ENCODE measurements at places on chromosomes 12 and 14. TPM values are rescaled to one million over a fixed set of nuclear protein-coding genes. Genes with fewer than 3 reads are reported as not detected.

Gene CYP27B1
- total RNA-seq: 0.39 TPM

Gene ERP27
- not detected for total RNA-seq

Gene SLCO1A2
- total RNA-seq: not detected

Gene LIN7A
- total RNA-seq: 6.3 TPM

Gene RNASE2
- not detected for total RNA-seq

Gene EIF2S3B
- total RNA-seq: 6.2 TPM

Gene PGF
- total RNA-seq: 6.3 TPM

Gene HOXC11
- total RNA-seq: 0.37 TPM

Gene DIABLO
- total RNA-seq: 55.3 TPM

Gene NPFF
- not detected for total RNA-seq

Gene PLBD2
- total RNA-seq: 37.5 TPM

Gene NEUROD4
- total RNA-seq: not detected

Gene LYZ
- total RNA-seq: not detected

Gene DDIT3
- total RNA-seq: 16.6 TPM

Gene PCED1B
- 0.39 TPM for total RNA-seq

Gene TMEM233
- 4.8 TPM for total RNA-seq

Gene KLRD1
- total RNA-seq: under 0.01 TPM

Gene RIPK3
- total RNA-seq: 3.7 TPM

Gene SPX
- under 0.01 TPM for total RNA-seq

Gene FIGNL2
- total RNA-seq: under 0.01 TPM

Gene AQP6
- total RNA-seq: not detected

Gene DIO2
- total RNA-seq: under 0.01 TPM

Gene RILPL1
- total RNA-seq: 11.7 TPM

Gene TSPAN8
- total RNA-seq: not detected

Gene CD27
- total RNA-seq: not detected

Gene TAPBPL
- total RNA-seq: 6.2 TPM

Gene PLXNC1
- total RNA-seq: 0.98 TPM

Gene AQP2
- not detected for total RNA-seq

Gene PPP4R4
- 0.37 TPM for total RNA-seq

Gene CD4
- total RNA-seq: 0.73 TPM

Gene SERPINA5
- not detected for total RNA-seq

Gene ETFBKMT
- 3.1 TPM for total RNA-seq

Gene CACNA2D4
- 0.20 TPM for total RNA-seq

Gene BDKRB1
- 6.1 TPM for total RNA-seq

Gene KRT78
- not detected for total RNA-seq

Gene HPD
- 1.5 TPM for total RNA-seq

Gene FITM1
- total RNA-seq: 0.37 TPM

Gene INSM2
- total RNA-seq: not detected

Gene CD63
- total RNA-seq: 1,437 TPM

Gene MYF5
- not detected for total RNA-seq

Gene SERPINA1
- 0.39 TPM for total RNA-seq

Gene OTX2
- total RNA-seq: not detected

Gene EGLN3
- total RNA-seq: 0.39 TPM

Gene CCDC184
- total RNA-seq: 0.39 TPM

Gene NELL2
- 0.37 TPM for total RNA-seq

Gene NCKAP5L
- total RNA-seq: 16.2 TPM

Gene SLC38A4
- total RNA-seq: under 0.01 TPM

Gene IPO4
- 97.4 TPM for total RNA-seq

Gene GYS2
- not detected for total RNA-seq

Gene PWP1
- total RNA-seq: 75.9 TPM

Gene SAMD15
- 5.1 TPM for total RNA-seq

Gene MEG3
- 166 TPM for total RNA-seq

Gene A2M
- 1.2 TPM for total RNA-seq

Gene LRIG3
- total RNA-seq: 50.7 TPM

Gene DPPA3
- not detected for total RNA-seq

Gene PLEKHH1
- 0.98 TPM for total RNA-seq
